ENCODE measurements at places on chromosomes 5 and 9.
A peak's percentile ranks its signal among the peaks of the same experiment; 100 is the strongest.

- DNase-seq, result no peak
Measured at GRCh38 chr5:37900692-37901091, 60.9 kb upstream of the GDNF start.

- no peak for DNase-seq
Measured at GRCh38 chr5:93100976-93101375, 480.0 kb downstream of the NR2F1-AS1 start.

DNA sequence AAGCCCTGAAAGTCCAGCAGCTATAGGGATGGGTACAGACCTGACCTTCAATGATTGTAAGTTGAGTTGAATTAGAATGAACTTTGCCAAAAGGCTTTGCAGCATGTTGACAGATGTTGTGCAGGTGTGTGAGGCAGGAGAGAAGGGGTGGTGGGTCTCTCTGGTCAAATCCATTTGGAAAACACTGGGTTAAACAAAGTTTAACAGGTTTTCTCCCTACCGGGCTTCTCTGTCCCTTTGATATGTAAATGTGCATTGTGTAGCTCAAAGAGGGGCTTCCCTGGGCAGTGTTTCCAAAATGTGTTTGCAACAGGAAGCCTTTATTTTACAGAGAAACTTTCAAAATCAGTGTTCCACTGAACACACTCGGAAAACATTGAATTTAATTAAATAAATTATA is 72.1 kb upstream of the BRINP1 start:
- no peak for DNase-seq

GRCh38 chr9:71752928-71753327 is 15.4 kb downstream of the CEMIP2 start:
- DNase-seq, result no peak

GRCh38 chr5:170206216-170206615 is 26.6 kb upstream of the C5orf58 start:
- no peak for DNase-seq

GRCh38 chr9:3868012-3868411 is 342.2 kb upstream of the RFX3 start:
- no peak for DNase-seq

DNA sequence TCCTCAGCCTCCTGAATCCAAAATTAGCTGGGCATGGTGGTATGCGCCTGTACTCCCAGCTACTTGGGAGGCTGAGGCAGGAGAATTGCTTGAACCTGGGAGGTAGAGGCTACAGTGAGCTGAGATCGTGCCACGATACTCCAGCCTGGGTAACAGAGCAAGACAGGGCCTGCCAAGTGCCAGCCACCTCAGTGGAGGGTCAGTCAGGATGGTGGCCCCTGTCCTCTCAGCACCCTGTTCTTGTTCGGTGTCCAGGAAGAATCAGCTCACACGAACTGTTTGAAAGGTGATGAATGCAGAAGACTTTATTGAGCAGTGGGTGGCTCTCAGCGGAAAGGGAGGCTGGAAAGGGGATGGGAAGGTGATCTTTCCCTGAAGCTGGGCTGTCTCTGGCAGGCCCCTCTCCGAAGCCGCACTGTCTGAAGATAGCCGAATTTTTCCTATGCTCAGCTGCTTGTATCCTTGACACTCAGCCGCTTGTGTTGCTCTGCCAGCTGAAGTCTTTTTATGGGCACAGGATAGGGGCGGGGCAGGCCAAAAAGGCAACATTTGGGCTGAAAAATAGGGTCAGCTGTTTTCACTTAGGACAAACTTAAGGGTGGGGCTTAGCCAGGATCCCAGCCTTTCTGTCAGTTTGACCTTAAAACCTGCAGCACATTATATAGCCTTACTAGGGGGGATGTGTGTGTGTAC is 50.9 kb downstream of the UBE2R2 start:
- no peak for DNase-seq

DNA sequence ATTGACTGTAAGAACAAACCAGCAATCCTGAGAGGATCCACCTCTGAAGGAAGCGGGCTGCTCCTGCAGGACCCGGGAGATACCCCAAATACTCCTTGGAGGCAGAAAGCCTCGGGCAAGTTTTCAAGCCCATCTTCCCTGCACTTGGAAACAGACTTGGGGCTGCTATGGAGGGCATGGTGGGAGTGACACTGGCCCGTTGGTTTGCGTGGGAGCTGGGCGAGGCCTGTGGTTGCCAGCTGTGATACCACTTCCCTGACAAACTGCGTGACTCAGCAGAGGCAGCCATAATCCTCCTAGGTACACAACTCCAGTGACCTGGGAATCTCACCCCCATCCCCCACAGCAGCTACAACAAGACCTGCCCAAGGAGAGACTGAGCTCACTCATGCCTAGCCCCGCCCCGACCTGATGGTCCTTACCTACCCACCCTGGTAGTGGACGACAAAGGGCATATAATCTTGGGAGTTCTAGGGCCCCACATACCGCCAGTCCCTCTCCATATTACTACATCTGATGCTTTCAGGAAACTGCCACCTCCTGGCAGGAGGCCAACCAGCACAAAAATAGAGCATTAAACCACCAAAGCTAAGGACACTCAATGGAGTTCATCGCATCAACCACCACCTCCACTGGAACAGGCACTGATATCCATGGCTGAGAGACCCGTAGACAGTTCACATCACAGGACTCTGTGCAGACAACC is 38.1 kb upstream of the VLDLR start:
- DNase-seq, result no peak

DNA sequence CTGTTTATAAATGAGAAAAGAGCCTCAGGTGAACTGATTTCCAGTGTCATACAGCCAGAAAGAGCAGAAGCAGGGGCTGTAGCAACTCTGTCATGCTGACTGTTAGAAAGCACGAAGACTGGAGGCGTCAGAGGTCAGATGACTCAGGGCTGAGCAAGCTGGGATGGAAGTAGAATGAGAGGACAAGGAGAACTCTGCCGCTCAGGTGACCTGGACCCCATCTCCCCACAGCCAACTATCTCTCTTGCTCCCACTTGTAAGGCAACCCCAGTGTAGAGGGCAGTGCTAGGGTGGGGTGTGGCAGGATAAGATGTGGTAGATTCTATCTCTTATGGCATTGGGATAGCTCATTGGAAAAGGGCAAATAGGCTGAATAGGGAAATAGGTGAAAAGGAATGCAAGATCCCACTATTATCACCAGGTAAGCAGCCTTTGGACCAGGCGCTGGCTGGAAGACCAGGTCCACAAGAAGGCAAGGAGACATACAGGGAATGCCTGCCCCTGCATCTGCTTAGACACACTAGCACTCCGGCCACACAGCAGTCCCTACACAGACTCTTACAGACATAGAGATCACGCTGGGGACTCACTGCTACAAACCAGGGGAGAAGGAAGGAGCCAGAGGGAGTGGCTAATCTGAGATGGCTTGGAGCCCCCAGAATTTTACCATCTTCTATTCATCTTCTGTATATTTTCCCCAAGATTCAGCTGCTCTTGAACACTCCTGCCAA is 21.2 kb upstream of the LOX start:
- no peak for DNase-seq

DNA sequence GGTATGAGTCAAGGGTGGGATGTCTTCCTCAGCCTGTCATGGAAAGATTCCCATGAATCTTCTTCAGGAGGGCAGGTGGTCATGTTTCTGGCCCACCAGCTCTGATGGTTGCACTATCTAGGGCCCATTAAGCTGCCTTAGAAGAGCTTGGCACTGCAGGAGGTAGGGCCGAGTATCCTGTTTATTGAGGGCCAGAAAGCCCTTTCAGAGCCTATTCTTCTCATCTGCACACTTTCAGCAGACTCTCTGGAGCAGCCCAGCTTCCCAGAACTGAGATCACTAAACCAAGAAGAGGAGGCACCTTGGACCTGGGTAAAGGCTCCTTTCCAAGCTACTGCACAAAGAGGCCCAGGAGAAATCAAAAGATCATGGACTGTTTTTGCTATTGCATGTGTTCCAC is 146.5 kb downstream of the MTX3 start:
- DNase-seq, result no peak

- no peak for DNase-seq
Measured at GRCh38 chr5:38789134-38789533, 56.7 kb upstream of the OSMR start.

- no peak for DNase-seq
Measured at GRCh38 chr9:93541581-93542349, 34.6 kb upstream of the PHF2 start.

- DNase-seq, result no peak
Measured at GRCh38 chr9:126471084-126471624, 142.6 kb upstream of the LMX1B start.

DNA sequence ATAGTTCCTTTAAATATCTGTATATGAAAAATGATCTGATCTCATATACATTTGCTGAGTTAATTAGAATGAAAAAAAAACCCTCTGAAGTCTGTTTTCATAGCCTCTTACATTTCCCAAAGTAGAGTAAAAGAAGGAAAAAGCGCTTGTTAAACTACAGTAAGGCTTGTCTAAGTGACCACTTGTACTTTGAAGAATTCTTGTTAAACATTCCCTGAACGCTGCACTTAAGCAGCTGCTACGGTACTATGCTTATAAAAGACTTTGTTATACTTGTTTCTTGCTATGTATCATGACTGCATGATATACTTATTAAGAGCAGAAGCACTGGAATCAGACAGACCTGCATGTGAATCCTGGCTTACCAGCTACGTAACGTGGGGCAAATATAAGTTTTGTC is 81.7 kb upstream of the MTAP start:
- DNase-seq, result no peak

GRCh38 chr5:36751886-36752285 is 124.7 kb upstream of the NIPBL start:
- DNase-seq, result no peak

DNA sequence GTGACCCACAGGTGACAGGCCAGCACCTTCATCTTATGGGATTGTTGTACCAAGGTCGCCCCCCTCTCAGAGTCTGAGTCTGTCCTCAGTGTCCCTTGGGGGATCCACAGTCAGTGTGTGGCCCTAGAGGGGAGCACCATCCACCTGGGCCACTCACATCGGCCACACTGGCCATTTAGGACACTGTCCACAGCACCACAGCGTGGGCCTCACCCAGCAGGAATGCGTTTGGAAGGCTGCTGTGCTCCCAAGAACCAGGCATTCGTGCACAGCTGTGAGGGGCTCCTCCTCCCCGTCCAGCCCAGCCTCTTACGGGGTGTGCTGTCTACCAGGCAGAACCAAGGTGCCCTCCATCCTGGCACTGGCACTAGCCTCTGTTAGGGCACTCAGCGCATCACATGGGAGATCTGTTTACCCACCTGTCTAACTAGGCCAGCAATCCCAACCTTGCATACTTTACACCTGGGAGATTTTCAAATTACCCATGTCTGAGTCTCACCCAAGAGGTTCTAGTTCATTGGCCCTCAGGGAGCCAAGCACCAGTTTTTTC is 24.5 kb upstream of the UBE2QL1 start:
- DNase-seq, result no peak

GRCh38 chr5:107063511-107063910 is 607.2 kb downstream of the EFNA5 start:
- no peak for DNase-seq

- no peak for DNase-seq
Measured at GRCh38 chr5:135741040-135741439, 93.4 kb upstream of the SLC25A48 start.

- no peak for DNase-seq
Measured at GRCh38 chr5:53083927-53084326, 25.6 kb downstream of the MOCS2 start.

DNA sequence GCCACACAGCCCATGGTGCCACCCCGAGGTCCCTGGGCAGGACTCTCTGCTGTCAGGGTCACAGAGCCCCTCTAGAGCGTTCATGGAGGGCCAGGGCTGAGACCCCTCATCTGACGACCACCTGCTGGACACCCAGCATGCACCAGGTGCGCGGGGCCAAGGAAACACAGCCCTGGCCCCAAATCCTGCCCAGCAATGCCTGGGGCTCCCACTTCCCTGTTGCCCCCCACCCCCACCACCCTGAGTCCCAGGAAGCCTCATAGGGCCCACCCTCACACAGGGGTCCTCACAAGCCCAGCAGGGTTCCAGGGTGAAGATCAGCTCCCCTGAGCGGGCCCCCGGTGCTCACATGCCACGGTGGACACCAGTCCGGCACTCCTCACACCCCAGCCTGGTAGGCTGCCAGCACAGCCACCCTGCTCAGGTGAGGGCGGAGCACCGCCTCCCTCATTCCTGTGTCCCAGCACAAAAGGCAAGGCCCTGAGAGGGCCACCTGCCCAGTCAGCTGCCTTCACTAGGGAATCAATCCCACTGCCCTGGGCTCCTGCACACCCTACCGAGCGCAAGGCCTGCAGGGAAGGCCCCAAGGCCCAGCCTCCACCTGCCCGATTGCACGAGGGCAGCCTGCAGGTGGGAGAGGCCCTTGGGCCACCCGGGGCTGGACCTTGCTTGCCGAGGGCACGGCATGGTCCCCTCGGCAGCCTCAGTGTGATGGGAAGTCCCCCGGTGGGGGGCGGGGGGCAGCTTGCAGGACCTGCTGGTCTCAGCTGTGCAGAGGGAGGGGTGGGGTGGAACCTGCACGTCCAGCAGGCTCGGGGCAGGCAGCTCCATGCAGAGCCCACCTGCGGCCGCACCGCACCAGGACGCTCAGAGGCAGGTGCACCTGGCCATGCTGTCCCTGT is 56.4 kb upstream of the UBAC1 start:
- DNase-seq, result no peak

DNA sequence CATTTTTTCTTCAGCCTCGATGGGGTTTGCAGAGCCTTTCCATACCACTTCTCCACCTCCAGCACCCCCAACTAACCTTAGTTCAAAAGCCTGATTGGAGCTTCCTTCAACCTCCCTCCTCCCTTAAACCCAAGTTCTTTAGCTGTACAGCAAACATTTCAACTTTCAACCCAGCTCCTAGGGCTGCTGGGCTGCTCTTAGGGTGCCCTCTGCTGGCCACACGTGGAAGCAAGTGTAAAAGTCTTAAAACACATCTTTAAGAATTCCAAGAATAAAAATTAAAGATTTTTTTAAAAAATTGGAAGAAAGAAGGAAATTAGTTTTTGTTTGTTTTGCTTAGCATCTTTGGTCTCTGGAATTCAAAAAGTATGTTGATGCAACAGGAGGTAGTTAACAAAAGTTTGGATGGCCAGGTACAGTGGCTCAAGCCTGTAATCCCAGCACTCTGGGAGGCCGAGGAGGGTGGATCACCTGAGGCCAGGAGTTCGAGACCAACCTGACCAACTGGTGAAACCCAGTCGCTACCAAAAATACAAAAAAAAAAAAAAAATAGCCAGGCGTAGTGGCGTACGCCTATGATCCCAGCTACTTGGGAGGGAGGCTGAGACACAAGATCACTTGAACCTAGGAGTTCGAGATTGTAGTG is 15.5 kb upstream of the HSD17B3 start:
- DNase-seq, result peak; percentile 25

DNA sequence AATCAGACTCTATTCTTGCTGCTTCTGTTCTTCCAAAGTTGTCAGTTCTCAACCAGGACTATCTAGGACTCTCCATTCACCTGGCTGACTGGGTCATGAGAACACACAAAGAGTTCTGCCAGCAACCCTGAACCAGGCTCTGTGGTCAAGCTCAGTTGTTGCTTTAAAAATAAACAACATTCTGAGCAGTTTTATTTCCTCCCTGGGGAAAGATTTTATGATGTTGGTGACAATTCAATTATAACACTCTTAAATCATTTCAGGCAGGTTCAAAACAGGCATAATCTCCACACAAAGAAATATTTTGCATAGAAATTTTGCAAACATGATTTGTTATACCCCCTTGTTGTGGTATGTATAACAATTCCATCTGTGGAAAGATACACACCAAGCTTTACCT is 36.0 kb downstream of the FTMT start:
- no peak for DNase-seq

- DNase-seq, result no peak
Measured at GRCh38 chr5:144024545-144024944, 145.9 kb downstream of the YIPF5 start.
